Aorta (tissue), 5 donors: ENCODE measurements at places on chromosomes 2 and 18. TPM values are rescaled to one million over a fixed set of nuclear protein-coding genes. Genes with fewer than 3 reads are reported as not detected.

- no peak for DNase-seq
These were observed 41.2 kb downstream of the SLC9A4 start for GRCh38 chr2:102514061-102514785.

GRCh38 chr18:24246143-24246542 lies 107.3 kb downstream of the CABYR start:
- DNase-seq, result no peak

DNA sequence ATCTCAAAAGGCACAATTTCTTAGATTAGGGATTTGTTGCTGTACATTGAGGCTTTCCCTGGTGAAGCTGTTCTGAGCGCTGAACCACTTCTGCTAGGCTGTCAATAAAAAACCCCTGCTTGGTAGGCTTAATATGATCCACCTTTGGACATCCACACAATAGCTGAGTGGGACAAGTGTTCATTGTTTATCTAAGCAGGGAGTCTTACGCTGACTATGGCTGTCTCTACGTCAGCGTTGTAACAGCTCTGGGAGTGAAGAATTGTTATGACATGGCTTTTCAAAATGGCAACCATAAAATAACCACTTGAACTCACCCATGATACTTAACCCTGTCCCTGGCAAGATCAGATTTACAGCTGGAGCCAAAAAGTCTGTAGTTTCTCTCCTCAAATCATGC lies 111.5 kb upstream of the SULT1C3 start:
- no peak for DNase-seq

Gene DAW1
- total RNA-seq, result not detected

GRCh38 chr2:217017456-217018252 lies 157.8 kb upstream of the TNP1 start:
- DNase-seq, result no peak

DNA sequence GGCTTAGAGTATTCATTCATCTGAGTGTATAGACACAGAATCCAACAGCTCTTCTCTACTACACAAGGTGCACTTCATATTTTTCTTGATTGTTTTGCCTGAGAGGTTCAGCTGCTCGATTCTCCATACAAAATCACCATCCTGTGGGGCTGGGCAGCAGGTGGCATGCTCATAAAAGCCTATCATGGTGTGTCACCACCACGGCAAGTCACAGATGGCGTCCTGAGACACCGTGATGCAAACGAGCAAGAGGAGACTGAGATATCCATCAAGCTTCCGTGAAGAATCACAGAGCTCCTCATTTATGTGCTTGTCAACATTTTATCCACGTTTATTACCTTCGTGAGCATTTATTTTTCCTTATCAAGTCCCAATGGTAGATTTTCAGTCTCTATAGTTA lies 22.4 kb upstream of the NRP2 start:
- no peak for DNase-seq

GRCh38 chr2:195646424-195646823 lies 10.6 kb upstream of the SLC39A10 start:
- DNase-seq, result no peak

DNA sequence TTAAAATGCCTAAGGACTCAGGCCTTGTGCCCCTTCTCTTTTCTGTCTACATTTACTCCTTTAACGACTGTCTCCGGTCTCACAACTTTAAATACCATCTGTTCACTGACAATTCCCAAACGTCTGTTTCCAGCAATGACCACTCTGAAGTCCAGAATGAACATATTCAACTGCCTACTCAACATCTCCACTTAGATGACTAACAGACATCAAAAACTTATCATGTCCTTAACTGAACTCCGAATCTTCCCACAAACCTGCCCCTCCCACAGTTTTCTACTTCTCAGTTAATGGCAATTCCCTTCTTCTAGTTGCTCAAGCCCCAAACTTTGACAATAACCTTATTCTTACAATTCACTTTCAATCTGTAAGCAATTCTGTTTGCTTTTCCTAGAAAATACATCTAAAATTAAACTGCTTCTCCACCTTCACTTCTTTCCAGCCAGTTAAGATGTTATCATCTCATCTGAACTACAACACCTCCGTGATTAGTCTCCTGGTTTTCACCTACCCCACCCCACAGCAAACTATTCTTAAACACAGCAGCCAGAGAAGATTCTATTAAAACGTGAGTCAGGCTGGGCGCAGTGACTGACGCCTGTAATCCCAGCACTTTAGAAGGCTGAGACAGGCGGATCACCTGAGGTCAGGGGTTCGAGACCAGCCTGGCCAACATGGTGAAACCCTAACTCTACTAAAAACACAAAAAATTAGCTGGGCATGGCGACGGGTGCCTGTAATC lies 2.8 kb downstream of the C1D start:
- DNase-seq, result no peak

DNA sequence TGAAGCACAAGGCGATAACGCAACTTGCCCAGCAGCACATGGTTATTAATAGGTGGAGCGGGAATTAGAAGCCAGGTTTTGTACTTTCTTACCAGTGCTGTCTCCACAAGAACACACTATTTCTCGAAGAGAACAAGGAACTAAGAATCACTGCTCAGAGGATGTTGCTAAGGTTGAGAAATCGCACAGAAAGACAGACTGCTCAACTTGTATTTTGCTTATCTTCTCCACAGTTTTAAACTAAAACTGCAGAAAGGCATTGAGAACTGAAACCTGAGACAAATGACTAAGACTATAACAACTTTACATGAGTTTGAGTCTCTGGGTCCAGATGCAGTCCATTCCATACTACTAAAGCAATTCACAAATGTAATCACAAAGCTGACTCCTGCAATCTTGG lies 6.2 kb downstream of the PRKD3 start:
- DNase-seq, result no peak

- no peak for DNase-seq
These were observed 75.0 kb upstream of the SPRED2 start for GRCh38 chr2:65507102-65508069.

Gene LIPG
- 9.1 TPM for total RNA-seq

GRCh38 chr2:188414411-188414810 lies 122.7 kb downstream of the GULP1 start:
- no peak for DNase-seq

DNA sequence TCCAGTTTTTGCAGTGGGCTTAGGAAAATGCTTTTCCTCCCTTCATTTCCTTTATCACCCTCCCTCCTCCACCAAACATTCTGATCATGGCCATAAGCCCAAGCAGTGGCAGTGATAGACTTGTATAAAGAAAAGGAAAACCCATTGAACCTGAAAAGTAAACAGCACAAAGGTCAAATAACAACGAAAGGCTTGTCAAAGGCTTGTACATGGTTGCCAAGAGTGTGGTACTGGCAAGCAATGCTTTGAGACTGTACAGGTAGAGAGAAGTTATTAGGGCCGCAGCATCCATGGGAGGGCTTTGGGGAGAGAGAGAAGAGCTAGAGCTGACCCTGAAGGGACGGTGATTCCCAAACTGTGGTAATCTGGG lies 2.1 kb upstream of the VWA3B start:
- DNase-seq, result no peak

Gene SMARCAL1
- 13.9 TPM for total RNA-seq

Gene VPS4B
- 58.3 TPM for total RNA-seq
